ENCODE measurements at places on chromosomes 2 and 18.
A peak's percentile ranks its signal among the peaks of the same experiment; 100 is the strongest.

- DNase-seq = no peak
These were observed 4.4 kb upstream of the ACTG2 start for GRCh38 chr2:73888388-73888787.

DNA sequence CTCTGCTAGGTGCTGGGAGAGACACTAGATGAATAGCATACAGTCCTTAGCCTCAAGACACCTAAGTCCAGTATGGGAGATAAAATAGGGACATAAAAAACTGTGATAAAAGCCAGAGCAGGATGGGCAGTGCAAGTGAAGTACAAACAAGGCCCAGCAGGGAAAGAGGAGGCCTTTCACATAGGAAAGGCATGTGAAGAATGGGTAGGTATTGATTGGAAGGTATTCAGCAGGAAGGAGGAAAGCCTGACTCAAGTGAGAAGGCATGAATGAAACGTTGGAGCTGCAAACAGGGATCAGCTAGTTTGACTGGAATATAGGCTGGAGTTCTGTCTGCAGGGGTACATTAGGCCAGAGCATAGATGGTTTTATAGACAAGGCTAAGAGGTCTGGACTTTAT is 11.0 kb upstream of the CXCR4 start:
- no peak for DNase-seq

DNA sequence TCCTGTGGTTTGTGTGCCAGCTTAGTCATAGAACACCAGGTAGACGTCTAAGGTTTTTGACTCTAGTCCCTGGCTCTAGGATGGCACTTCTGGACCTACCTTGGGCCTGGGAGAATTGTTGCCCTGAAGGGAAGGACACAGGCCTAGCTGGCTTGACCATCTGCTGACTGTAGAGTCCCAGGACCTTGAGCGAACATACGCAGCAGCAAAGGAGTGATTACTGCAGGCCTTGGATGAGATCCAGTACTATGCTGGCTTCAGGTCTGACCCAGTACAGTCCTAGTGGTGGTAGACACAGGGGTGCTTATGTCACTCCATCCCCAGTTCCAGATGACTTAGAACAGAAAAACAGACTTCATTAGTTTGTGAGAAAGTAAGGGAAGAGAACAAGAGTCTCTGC is 37.7 kb downstream of the ST8SIA3 start:
- DNase-seq = no peak

- DNase-seq = no peak
These were observed 27.8 kb upstream of the RNF125 start for GRCh38 chr18:31990823-31991222.

- no peak for DNase-seq
These were observed 153.0 kb downstream of the TMEM247 start for GRCh38 chr2:46632349-46632748.

DNA sequence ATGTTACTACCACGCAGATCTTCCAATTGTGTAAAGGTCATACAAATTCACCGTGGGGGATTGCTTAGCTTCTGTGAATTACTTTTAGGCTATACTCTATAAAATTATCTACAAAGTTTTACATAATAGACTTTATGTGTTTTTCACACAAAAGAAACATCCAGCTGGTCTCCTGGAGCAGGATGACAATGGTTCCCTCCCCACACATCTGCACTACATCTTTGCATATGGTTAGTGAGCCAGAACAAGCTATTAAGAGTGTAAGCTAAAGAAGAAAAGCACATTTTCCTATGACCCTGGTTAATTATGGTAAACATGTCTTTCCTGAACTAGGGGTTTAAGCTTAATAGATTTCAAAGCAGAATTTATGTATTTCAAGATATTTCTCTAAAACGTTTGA is 295.1 kb downstream of the ASXL3 start:
- no peak for DNase-seq

- DNase-seq = no peak
These were observed 45.2 kb downstream of the GAREM1 start for GRCh38 chr18:32425466-32425865.

DNA sequence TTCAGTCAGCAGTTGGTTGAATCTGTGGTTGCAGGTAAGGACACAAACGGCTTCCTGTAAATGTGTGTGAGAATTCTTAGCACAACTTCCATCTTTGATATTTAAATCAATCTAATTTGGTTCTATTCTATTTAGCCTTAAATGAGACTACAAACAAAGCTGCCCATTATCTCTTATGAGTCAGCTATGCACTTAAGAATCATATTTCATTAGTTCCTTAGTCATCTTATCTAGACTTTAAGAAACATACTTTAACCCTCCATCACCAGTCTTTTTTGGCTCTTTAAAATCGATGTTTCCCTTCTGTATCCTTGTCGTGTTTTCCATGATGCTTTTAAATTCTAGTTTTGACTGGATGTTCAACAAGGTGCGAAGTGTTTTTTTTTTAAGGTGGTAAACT is 114.4 kb upstream of the TMEM200C start:
- DNase-seq = no peak

- DNase-seq = no peak
These were observed 181.4 kb downstream of the OSR1 start for GRCh38 chr2:19176977-19177376.

- DNase-seq = no peak
These were observed 73.9 kb downstream of the EMILIN2 start for GRCh38 chr18:2920546-2921343.

DNA sequence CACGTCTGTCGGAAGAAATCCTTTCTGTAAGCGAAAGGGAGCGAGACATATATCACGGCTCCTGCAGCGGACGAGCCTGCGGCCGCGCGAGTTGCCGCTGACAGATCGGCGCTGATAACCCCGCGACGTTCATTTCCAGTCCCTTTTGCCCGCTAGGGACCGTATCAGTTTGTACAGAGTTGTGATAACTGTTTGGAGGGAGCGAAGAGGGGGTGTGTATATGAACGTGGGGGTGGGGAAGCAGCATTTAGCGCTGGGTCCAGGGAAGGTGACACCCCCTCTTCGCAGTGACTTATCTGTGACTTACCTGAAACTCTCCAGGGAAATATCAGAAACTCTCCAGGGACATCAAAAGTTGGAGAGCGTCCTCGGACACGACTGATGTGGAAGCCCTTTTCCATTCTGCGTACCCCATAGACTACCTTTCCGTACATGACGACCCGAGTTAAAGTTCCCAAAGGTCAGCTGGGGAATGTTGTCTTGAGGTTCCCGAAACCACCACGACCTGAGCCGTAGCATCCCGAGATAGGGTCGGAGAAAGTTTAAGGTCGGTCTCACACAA is 948 bp upstream of the GATA6 start:
- no peak for DNase-seq

- DNase-seq = no peak
These were observed 567.4 kb downstream of the ARHGAP15 start for GRCh38 chr2:143696651-143697050.

GRCh38 chr18:6327895-6328620 is 86.7 kb downstream of the L3MBTL4 start:
- DNase-seq = no peak

DNA sequence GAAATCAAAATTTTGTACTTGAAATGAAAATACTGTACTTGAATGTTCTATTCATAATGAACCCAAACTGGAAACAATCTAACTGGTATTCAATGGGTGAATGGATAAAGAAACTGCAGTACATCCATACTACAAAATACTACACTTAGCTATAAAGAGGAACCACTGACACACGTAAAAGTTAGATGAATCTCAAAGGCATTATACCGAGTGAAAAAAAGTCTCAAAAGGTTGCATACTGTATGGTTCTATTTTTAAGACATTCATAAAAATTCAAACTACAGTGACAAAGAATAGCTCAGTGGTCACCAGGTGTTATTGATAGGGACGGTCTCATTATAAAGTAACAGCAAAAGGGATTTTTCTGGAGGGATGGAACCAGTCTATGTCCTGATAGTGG is 41.1 kb downstream of the COBLL1 start:
- no peak for DNase-seq

- DNase-seq = no peak
These were observed 160.0 kb downstream of the PTGR3 start for GRCh38 chr18:75048776-75049454.

GRCh38 chr2:97993926-97994325 is 1.8 kb downstream of the TMEM131 start:
- no peak for DNase-seq

DNA sequence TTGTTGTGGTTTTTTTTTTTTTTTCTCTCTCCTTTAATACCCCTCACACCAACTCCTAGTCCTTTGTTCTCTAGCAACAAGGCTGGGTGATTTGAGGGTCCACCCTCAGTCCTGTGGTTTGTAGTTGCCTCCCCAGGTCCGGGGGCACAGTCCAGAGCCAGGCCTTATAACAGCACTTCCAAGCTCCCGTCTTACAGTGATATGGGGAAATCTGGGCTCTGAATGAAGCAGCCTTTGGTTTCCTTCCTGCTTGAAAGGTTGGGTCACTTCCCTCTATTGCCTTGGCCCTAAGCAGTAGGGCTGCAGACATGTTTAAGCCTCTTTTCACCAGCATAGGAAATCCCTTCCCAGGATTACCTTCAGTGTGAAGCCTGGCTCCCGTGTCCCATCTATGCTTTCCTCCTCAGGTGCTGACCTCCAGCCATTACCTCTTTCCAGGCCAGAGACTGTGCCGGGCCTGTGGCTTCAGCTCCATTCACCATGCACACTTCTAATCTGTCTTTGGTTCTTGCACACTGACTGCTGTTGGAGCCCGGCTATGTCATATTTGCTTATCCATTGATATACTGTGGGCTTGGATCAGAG is 21.2 kb upstream of the NTSR2 start:
- no peak for DNase-seq

DNA sequence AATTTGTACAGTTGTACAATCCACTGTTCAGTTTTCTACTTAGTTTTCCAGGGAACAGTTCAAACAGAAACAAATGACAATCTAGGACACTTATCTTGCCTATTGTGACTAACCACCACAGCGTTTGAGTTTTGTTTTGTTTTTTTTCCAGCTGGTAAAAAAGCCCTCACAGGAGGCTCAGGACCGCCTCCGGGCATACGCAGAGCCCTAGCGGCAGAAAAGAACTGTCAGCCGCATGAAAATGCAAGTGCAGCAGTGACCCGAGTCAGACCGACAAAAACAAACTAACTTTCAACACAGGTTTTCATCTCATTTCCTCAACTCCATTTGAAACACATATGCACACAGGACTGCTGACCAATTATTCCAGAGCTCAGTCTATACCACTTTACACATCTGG is 68.6 kb downstream of the STEAP3 start:
- DNase-seq = no peak

- no peak for DNase-seq
These were observed 268.6 kb downstream of the ALPK2 start for GRCh38 chr18:58360324-58360723.

- no peak for DNase-seq
These were observed 95.9 kb downstream of the POLE4 start for GRCh38 chr2:75054296-75054695.

- DNase-seq = no peak
These were observed 151.2 kb upstream of the BOD1L2 start for GRCh38 chr18:56995579-56996188.

- no peak for DNase-seq
These were observed 51.2 kb downstream of the INHBB start for GRCh38 chr2:120396861-120397811.

GRCh38 chr18:23320709-23321236 is 132.3 kb upstream of the RIOK3 start:
- no peak for DNase-seq

- DNase-seq = no peak
These were observed 34.3 kb upstream of the TXNDC2 start for GRCh38 chr18:9851511-9851910.

GRCh38 chr2:224060783-224061482 is 21.8 kb upstream of the SERPINE2 start:
- no peak for DNase-seq

DNA sequence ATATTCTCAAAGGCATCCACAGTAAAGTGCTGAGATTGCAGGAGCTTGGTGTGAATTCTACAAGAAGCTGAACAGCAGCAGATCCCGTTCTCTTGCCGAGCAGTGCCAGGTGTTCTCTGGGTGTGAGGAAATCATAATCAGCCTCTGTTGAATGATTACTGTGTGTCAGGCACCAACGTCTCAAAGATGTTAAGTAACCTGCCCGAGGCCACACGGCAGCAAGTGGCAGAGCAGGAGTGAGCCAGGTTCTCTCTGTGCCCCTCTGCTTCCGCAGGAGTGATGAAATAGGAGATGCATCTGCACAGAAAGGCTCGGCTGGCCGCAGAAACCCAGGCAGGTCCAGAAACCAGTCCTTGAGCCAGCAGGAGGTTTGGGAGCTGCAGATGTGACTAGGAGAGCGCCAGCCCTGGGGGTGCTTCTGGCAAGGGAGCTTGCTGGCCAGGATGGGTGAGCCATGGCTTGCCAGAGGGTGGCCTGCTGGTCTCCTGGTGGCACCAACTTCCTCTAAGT is 68.4 kb downstream of the COPS7B start:
- DNase-seq = no peak

GRCh38 chr18:44729631-44730101 is 49.0 kb downstream of the SETBP1 start:
- peak; percentile 23 for DNase-seq

- no peak for DNase-seq
These were observed 76.1 kb upstream of the MAPRE2 start for GRCh38 chr18:34965108-34965507.

DNA sequence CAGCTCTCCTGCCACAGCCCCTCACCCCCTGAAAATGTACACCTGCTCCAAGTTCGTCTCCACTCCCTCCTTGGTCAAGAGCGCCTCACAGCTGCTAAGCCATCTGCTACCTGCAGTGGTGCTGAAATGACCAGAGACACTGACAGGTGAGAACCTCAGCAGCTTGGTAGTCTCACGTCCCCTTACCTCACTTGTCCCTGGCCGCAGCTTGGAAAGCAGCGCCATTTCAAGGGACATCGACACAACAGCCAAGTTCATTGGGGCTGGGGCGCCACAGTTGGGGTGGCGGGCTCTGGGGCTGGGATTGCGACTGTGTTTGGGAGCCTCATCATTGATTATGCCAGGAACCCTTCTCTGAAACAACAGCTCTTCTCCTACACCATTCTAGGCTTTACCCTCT is 47.5 kb downstream of the ANKRD44 start:
- no peak for DNase-seq

DNA sequence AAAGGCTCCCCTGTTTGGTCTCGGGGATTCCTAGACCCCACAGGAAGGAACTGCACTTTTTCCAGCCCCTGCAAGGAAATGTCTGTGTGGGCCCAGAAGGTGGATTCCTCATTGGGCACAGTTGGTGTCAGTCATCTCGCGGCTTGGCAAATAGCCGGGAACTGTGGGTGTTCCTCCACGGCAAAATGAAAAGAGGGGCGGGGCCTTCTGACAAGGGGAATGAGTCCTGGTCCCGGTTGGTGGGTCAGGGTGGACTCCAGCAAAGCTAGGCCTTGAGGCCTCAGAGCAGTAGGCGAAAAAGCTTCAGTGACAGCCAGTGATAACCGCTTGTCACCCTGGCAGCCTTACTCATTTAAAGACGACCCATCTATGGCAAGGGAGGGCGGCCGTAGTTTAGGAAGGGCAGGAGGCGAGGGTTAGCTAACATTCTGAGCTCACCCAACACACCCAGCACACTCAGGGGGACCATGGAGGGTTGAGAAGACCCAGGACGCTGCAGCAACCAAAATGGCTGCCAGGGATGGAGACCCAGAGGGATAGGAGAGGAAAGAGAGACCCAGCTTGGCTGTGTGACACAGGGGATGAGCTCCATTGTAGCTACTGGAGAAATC is 16.5 kb downstream of the SLC4A3 start:
- no peak for DNase-seq

Measured in stimulated activated CD4-positive, alpha-beta T cell treated with anti-CD3 and anti-CD28 coated beads, Interleukin-12 subunit alpha, Interleukin-12 subunit beta, amount 100 ng/mL, for 24 hours (primary cell).